ENCODE measurements at places on chromosomes 12 and 14.

DNA sequence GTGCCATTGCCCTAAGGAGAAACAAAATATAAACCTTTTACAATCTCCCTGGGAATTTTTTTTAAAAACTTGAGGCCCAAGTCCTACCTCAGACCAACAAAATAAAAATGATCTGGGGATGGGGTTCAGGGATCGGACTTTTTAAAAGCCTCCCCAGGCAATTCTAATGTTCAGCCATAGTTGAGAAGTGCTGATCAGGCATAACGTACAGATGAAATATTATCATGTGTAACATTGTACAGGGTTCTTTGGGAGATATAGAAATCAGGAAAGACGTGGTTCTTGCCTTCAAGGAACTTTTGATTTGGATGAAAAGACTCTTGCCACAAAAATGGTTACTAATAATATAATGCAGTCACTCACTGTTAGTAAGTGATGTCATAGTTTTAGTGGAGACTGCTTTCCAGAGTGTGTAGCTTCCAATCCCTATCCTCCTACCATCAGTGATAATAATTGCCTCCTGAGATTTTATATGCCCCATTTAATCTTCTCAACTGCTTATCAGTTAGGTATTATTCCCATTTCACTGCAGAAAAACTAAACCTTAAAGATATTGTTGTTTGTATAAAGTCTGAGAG is 135.6 kb downstream of the BRMS1L start:
- no peak for DNase-seq

DNA sequence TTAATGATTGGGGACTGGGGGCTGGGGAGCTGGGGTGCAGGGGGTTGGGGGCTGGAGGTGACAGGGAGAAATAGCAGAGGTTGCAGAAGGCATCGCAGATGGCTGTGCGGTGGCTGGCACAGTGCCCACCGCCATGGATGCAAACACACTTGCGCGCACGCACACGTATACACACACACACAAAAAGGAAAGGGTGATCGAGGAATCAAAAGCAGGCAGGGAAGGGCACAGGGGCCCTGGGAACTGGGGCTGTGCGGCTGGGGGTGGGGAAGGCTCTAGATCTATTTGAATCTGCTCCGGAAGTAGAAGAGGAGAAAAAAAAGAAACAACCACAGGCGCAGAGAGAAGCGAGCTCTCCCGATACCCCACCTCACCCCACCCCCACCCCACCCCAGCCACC is 39.4 kb downstream of the ZFHX2 start:
- no peak for DNase-seq

DNA sequence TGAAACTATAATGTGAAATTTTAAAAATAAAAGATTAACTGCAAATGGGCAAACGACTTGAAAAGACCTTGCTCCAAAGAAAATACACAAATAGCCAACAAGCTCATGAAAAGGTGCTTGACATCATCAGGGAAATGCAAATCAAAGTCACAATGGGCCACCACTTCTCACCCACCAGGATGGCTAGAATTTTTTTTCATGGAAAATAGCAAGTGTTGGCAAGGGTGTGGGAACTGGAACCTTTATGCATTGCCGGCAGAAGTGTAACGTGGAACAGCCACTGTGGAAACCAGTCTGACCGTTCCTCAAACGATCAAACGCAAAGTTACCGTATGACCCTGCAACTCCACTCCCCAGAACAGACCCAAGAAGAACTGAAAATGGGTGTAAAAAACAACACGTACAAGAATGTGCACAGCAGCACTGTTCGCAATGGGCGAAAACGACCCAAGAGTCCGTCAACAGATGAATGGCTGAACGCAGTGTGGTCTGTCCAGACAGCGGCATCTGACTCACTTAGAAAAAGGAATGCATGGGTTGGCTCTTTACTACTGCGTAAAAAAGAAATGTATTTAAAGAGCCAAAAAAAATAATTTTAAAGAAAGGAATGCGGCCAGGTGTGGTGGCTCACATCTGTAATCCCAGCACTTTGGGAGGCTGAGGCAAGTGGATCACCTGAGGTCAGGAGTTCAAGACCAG is 40.2 kb downstream of the SCARB1 start:
- DNase-seq: no peak

DNA sequence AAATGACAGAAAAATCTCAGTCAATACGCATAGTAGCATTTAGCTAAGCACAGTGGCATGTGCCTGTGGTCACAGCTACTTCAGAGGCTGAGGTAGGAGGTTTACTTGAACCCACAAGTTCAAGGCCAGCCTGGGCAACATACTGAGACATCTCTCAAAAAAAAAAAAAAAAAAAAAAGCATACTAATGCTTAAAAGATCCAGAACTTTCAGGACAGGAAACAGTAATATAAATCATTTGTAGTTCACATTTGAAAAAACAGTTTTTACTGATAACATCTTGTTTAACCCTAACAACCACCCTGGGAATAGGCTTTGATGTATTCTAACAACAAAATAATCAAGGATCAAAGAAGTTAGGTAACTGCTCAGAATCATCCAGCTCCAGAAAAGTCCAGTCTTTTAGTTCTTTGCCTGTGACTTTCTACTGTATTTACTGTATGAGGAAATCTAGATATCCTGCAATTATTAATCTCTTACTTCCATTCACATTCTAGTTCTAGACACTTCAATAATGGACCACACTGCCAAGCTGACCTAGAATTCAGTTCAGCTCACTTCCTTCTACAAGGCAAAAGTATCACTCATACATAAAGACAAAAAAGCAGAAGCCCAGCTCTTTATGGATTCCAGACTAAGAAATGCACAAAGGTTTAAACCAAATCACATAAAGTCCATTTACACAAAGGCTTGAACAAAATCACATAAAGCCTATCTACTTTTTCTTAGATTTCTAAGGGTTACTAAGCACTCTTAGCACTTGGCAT is 28.5 kb downstream of the PAWR start:
- DNase-seq: no peak

DNA sequence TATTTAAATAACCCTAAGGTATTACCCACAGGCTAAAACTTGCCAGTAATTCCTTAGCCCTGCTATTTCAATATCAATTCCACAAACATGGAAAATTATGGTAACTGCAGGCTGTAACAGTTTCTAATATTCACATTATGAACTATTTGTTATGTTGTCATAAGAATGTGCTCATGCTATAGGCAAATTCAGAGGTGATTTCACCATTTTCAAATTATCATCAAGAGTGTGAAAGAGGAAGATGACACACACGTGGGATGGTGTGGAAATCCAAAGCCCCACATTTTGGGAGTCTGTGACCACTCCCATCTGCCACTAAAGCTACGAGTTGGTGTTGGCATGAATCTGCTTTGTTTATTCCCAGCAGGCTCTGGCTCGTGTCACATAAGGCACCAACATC is 5.9 kb upstream of the MYO1A start:
- DNase-seq: no peak

GRCh38 chr14:53528185-53528671 is 375.1 kb upstream of the DDHD1 start:
- no peak for DNase-seq

DNA sequence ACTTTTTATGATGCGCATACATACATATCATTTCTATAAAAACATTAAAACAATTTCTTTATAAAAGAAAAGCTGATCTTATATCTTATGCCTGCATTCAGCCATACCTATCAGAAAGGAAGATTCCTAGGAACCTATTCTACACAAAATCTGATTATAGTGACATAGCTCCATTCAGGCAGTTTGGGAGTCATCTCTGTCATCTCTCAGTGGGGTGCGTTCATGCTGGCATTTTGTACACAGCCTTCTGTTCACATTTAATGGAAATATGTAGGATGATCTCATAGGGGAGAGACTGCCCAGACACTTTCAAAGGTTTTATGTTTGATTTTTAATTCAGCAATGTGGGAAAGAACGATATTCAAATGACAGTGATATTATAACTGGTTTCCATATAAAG is 52.9 kb downstream of the ATL1 start:
- no peak for DNase-seq

- DNase-seq: no peak
These were observed 290.2 kb upstream of the FLRT2 start for GRCh38 chr14:85239791-85240190.

DNA sequence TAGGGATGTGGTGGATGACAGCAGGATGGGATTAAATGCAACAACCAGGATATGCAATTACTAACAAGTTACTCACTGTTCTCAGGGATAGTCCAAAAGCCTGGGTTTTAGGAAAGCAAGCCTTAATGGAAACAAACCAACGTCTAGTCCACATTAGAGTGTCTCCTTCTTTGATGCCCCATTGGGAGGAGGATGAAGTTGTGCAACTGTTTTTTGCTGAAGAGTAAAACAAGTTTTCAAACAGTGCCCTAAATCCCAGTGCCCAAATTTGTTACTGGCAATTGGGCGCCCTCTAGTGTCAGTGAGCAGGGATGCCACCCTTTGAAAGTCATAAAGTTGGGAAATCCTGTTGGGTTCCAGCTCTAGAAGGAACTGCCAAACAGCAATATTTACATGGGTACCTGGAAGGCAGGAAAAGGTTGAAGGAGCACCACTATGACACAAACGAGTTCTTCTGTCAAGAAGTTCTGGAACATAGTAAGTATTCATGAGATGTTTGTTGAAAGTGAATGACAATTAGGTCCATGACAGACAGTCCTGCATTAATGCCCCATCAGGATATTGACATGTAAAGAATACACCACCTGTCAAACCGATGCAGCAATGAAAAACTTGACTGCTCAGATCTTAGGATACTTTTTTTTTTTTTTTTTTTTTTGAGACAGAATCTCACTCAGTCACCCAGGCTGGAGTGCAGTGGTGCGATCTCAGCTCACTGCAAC is 11.1 kb upstream of the DPF3 start:
- DNase-seq: peak; percentile 86

- no peak for DNase-seq
These were observed 119.5 kb downstream of the VEZT start for GRCh38 chr12:95337146-95337545.

- DNase-seq: no peak
These were observed 10.5 kb downstream of the C12orf75 start for GRCh38 chr12:105341010-105341409.

DNA sequence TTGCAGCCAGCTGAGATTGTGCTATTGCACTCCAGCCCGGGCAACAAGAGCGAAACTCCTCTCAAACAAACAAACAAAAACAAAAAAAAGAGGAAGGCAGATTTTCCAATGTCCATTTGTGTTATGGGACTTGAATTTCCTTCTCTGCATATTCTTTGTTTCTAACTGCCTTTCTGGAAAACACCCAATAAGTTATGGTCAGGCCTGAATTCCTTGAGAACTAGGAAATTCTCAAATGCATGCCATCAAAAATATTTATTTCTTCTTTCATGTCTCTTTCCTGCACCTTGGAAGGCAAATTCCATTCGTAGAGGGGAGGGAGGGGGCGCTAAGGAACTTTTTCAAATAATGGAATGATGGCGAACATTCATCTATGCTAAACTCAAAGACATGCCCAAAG is 117.6 kb upstream of the TMCC3 start:
- no peak for DNase-seq

DNA sequence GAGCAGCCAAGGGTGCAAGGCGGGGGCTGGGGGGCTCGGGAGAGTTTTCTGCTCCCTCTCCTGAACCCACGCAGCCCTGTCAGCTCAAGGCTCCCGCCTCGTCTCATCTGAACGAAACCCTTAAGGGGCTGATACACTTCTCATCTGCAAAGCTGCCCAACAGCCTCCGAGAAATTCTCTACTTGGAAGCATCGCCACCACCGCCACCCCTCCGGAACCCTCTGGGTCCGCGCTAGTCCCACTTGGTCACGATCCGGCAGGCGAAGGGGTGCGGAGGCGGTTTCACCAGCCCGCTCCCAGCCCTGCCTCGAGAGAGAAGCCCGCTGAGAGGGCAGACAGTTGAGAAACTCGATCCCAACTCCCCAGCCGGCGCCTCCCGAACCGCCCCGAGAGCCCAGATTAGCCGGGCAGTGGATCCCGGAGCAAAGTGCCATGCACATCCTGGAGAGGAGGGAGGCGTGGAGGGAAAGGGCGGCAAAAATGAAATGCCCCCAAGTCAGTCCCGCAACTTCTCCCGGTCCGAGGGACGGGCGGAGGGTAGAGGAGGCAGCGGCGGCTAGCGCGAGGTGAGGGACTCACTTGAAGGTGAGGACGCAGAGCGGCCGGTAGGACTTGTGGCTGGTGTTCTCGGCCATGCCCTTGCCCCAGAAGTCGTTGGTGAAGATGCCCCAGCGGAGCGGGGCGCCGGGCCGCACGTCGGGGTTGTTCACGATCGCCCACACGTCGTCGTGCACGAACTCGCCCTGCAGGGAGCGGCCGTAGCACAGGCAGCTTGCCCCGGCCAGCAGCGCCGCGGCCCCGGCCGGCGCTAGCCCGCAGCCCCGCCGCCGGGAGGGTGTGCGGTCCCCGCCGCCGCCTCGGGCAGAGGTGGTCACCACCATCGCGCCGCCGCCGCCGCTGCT is 620 bp downstream of the TMTC1 start:
- DNase-seq: no peak

GRCh38 chr12:104477510-104478390 is 21.0 kb downstream of the CHST11 start:
- DNase-seq: no peak

DNA sequence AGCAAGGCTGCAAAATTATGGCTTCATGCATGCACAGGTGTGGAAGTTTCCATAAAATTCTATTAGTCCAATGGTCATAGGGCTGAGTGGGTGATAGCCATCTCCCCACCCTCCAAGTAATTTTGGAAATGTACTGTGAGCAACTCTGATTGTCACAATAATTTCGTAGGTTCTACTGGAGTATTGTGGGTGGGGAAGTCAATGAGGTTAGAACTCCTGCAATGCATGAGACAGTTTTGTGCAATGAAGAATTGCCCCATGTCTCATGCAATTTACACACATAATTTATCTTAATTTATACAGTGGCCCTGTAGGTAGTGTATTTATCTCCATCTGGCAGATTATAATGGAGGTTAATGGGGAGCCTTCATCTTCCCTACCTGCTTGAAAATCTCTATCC is 20.5 kb downstream of the IFNG start:
- DNase-seq: no peak

DNA sequence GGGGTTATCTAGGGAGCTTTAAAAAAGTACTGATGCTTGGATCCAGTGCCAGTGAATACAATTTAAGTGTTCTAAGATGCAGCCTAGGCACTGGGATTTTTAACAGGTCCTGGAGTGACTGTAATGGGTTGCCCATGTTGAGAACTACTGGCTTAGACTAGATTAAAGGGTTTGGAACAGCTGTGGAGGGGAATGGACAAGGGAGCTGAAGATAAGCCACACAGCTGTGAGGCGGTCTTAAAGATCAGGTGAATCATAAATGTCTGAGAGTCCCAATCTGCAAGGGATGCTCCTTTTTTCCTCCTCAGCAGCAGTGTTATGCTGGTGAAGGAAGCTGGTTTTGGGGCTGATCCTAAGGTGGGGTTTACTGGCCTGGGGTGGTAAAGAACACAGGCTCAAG is 35.5 kb upstream of the FRMD6 start:
- DNase-seq: no peak

DNA sequence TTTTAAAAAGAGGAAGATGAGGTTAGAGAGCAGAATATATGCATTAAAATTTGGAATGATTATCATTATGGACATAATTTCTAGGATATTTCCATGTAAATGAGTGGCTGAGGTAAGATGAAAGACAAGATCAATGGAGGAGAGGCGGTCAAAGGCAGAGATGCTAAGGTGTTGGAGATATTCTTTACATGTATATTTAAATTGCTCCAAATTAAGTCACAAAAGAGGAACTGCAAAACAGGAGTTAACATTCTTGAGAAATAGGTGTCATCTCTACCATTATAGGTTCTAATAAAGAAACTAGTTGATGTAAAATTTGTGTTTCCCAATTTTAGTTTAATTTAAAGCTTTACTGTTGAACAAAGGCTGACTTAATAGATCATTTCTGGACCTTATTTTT is 268.5 kb upstream of the PPFIA2 start:
- no peak for DNase-seq

Data from activated effector memory CD4-positive, alpha-beta T cell treated with anti-CD3 and anti-CD28 coated beads, Interleukin-2, amount 50 U/mL, for 16 hours (primary cell).